ENCODE measurements at places on chromosomes 16 and 17.

DNA sequence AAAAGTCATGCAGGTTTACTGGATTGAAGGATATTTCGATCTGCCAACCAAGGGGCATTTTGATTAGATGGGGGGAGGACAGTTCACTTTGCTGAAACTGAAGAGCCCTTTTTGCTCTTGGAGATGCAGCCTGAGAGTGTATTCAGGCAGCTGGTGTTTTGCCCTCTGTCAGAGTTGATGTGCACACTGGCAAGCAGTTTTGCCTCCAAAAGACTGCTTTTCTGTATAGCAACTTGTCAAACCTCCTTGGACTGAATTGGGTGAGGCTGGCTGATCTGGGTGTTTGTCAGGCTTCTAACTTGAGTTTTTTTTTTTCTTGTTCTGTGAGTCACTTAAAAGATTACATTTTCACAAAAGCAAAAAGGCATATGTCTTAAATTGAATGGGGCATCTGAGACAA lies 22.6 kb upstream of the ANKFN1 start:
- no peak for DNase-seq

DNA sequence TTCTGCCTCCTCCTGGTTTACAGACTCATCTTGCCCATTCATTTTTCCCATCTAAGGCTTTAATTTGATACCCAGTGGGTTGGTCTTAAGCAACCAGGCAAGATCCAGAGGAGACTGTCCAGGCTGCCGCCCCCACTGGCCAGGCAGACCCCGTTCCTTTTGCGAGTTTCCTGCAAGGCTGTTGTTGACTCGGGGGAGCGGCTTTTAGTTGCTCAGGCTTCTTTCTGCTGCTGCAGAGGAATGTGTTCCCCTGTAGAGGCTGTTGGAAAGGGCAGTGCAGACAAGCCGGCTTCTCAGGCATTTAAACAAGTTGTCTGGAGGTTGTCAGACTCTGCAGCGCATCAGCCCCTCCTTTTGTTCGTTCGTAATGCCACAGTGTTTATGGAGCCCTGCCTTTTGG lies 231.2 kb downstream of the PRKCA start:
- DNase-seq = peak; percentile 69

DNA sequence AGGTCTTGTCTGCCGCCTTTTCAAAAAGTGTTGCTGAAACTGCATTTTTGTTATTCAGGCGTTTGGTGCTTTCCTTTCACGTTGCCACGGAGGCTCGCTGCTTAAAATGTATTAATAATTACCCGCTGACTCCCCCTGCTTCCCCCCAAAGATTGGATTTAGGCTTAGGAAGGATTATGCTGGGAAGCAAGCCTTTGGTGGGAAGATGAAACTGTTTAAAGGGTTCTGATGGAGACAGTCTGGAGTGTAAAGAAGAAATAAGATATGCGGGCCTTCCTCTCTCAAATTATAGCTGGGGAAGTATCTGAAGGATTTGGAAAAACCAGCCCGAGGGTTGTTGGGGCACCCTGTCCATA lies 1.1 kb downstream of the KSR1 start:
- DNase-seq = no peak

GRCh38 chr16:9555051-9555450 lies 463.6 kb downstream of the HAPSTR1 start:
- DNase-seq = no peak

- DNase-seq = peak; percentile 7
Measured at GRCh38 chr16:73915140-73915539, 381.5 kb upstream of the PSMD7 start.

GRCh38 chr17:74860229-74860871 lies 665 bp upstream of the GRIN2C start:
- DNase-seq = no peak

- peak; percentile 15 for DNase-seq
Measured at GRCh38 chr17:44159519-44160210, 10.8 kb upstream of the ASB16 start.

DNA sequence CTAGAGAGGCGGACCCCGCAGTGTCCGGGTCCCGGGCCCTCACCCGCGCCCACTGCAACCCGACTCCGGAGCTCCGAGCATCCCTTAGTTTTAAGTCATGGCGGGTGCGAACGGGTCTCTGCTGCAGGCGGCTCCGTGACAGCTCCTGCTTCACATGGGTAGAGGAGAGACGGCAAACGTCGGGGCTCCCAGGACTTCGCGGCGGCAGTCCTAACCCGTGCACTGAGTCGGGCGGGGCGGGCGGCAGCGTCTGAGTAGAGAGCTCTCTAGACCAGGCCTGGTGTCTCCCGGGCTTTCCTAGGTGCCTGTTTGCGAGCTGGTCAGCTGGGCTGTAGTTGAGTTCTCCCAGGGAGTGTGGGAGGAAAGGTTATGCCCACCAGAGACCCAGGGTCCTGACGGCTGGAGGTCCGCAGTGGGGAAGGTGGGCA lies 345 bp downstream of the TSC2 start:
- DNase-seq = no peak

GRCh38 chr16:27722207-27722606 lies 172.3 kb downstream of the KATNIP start:
- no peak for DNase-seq

GRCh38 chr16:69397821-69398521 lies 12.2 kb upstream of the TERF2 start:
- peak; percentile 82 for DNase-seq

DNA sequence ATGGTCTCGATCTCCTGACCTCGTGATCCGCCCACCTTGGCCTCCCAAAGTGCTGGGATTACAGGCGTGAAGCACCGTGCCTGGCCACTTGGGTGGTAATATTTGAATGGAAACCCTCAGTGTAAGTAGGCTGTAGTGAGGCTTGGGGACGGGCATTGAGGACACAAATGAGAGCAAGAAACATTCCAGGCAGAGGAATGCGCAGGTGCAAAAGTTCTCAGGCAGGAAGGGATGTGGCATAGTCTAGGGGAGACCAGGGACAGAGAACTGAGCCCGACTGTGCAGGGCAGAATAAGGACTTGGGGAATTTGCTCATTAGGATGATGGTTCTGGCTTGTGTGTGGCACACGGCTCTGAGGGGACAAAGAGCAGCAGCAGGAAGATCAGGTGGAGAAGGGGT lies 54.8 kb downstream of the GRB2 start:
- no peak for DNase-seq

GRCh38 chr17:69473841-69474831 lies 59.6 kb downstream of the MAP2K6 start:
- peak; percentile 53 for DNase-seq

DNA sequence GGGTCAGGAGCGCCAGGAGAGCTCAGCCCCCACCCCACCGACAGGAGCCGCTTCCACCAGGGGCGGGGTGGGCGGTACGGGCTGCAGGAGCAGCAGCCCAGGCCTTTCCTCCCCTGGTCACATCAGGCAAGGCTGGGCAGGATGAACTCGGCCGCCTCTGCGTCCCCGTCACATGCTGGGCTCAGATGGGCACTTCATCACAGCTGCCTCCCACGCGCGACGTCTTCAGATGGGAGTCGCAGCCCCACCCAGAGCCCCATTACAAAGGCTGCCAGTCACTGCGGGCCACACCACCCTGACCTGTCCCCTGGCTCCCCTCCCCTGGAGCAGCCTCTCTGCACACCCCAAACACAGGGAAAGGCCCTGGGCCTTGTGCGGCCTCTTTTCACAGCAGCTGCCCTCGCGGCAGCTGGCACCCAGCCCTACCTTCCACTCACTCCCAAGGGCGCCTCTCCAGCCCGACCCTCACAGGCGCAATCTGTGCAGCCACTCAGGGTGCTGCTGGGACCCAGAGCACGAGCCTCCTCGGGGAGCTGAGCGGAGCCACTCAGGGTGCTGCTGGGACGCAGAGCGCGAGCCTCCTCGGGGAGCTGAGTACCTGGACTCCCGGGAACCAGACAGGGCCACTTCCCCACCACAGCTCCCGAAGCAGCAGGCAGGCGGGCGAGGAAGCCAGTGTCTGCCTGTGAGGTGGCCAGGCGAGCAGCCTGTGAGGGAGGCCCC lies 4.7 kb downstream of the ZNF598 start:
- DNase-seq = no peak

- DNase-seq = peak; percentile 70
Measured at GRCh38 chr16:72400257-72401083, 228.5 kb upstream of the PMFBP1 start.

GRCh38 chr17:66952031-66952524 lies 12.4 kb upstream of the CACNG4 start:
- DNase-seq = peak; percentile 88

DNA sequence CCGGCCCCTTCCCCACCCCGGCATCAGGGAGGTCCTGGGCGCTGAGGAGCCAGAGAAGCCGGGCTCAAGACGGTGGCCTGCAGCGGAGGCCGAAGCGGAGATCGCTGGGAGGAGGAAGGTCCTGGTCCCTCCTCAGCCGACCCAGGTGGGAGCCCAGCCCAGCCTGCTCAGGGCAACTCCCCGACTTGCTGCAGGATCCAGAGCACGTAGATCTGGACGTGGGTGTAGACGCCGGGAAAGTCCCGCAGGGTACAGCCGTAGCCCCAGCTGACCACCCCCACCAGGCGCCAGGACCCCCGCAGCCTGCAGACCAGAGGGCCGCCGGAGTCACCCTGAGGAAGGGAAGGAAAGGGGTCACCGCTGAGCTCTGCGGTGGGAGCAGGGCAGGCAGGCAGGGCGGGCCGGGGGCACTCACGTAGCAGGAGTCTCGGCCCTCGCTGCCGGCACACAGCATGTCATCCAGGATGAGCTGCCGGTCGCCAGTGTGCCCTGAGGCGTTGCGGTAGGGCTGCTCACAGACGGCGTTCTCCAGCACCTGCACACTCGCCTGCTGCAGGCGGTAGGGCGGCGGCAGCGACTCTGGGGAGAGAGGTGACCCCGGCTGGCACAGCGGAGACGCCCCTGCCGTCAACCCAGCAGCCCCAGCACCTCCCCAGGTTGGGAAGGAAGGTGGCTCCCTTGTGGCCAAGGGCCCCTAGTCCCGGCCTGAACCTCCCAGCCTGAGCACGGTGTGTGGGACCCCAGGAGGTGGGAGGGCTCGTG lies 5.4 kb downstream of the TPSD1 start:
- DNase-seq = no peak

DNA sequence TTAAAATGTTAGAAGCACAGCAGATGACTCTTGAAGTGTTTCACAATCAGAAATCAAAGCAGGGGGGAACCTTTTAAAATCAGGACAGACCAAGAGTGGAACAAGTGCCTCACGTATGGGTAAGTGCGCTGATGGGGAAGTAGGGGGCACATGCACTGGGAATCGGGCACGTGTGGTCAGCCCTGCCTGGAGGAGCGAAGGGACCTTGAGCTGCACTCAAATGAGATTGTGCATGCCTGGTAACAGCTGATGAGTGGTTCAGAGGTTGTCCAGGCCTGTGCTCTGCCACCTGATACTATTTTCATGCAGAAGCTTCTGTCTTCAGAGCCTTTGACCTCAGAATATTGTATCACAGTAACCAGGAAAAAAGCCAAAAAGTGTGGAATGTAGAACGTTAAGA lies 13.7 kb upstream of the XYLT2 start:
- no peak for DNase-seq

GRCh38 chr16:79532273-79532672 lies 68.3 kb downstream of the MAF start:
- DNase-seq = no peak

- DNase-seq = no peak
Measured at GRCh38 chr17:49610883-49611584, 35.4 kb downstream of the NXPH3 start.

- DNase-seq = no peak
Measured at GRCh38 chr17:13024016-13024415, 6.2 kb upstream of the ELAC2 start.

GRCh38 chr17:4342535-4342934 lies 23.9 kb downstream of the UBE2G1 start:
- DNase-seq = no peak

DNA sequence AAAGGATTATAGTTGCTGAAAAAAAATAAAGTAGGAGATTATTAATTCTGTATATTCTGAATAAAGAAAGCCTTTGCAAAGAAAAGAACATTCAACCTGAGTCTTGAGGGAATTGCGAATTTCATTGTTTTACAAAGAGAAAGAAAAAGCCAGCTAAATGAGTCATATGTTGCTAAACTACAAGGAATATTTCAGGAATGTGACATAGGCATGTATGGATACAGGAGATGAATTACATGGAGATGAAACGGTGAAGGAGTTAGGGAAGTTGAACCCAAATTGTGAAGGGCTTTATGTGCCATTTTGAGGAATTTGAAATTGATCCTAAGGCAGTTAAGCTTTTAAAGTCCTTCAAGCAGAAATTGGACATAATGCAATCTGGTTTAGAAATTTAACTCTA lies 177.3 kb upstream of the RBL2 start:
- peak; percentile 74 for DNase-seq

GRCh38 chr16:84729716-84730320 lies 30.0 kb downstream of the USP10 start:
- no peak for DNase-seq

- no peak for DNase-seq
Measured at GRCh38 chr16:48432136-48432535, 46.9 kb upstream of the SIAH1 start.

Measured in fibroblast of skin of back (primary cell).